T-helper 2 cell (primary cell): ENCODE measurements at places on chromosomes 16 and 17.

- no peak for DNase-seq
These were observed 173.7 kb downstream of the CDK5R1 start for GRCh38 chr17:32660496-32660985.

DNA sequence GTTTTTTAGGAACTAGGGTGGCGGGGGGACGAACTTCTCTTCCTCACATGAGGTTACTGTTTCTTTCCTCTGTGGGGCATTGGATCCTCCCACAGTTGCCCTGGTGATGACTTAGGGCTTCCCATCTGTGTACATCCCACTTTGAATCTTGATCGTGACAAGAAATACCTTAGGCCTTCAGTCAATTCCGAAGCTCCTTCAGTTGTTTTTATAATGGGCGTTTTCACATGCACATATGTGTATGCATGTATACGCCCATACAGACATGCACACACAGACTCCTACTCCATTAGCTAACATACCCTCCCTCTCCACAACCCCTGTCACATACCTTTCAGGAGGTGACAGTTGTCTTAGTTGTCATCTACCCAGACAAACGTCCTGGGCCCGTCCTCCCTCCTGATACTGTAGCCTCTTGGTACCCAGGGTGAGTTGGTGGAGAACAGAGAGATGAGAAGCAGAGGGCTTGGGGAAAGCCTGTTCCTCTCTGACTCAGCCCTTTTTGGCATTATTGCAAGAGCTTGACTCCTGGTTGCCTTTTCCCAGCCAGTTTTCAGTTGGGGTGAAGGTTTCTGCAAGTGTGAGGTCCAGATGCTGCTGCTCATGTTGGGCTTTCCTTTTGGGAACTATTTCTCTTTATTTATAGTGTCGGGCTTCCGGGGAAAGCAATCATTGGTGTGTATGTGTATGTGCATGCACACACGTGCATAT is 2.2 kb upstream of the AOC2 start:
- no peak for DNase-seq

GRCh38 chr16:51888016-51888415 is 658.9 kb downstream of the TOX3 start:
- DNase-seq: no peak

- DNase-seq: peak; percentile 29
These were observed 558 bp downstream of the SOX15 start for GRCh38 chr17:7589204-7589868.

GRCh38 chr16:86303787-86304678 is 206.3 kb upstream of the FOXF1 start:
- DNase-seq: no peak

DNA sequence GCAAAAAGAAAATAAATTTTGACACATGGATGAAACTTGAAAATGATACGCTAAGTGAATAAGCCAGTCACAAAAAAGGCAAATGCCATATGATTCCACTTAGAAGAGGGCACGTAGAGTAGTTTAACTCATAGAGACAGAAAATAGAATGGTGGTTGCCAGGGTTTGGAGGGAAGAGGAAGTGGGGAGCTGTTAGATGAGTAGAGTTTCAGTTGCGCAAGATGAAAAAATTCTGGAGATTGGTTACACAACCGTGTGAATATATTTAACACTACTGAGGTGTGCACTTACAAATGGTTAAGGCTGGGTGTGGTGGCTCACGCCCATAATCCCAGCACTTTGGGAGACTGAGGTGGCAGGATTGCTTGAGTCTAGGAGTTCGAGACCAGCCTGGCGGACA is 93.4 kb upstream of the TMEM132E start:
- DNase-seq: peak; percentile 42

DNA sequence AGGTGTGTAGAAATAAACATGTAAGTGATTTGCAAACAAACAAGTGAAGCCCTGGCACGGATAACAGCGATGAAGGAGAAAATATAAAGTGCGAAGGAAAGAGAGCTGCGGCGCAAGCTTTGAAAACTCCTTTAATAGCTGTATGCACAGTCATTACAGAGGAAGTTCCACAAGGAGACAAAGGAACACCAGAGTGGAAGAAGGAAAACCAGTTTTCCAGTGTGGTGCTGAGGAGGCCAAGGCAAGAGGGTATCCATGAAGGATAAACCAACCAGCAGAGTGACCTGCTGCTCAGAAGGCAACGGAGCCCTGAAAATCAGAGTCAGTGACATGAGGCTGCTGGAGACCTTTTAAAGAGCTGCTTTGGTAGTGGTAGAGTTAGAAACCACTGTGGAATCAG is 24.4 kb downstream of the METTL16 start:
- no peak for DNase-seq

GRCh38 chr16:62060089-62060488 is 23.9 kb upstream of the CDH8 start:
- no peak for DNase-seq

DNA sequence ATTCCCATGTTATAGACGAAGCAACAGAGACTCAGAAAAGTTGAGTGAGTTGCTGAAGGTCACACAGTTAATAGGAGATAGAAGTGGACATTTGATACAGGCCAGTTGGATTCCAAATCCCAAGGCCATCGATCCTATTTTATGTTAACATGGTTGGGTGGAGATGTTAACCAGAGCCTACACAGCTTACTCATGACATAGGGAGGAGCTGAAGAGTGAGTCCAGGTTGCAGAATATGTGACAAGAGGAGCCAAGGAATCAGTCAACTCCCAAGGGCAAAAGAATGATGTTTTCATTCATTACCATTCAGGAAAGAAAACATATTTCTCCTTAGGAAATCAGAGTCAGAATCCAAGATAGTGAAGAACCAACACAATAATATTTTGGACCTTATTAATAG is 40.3 kb upstream of the GAS7 start:
- DNase-seq: no peak

GRCh38 chr16:11412175-11412904 is 67.1 kb downstream of the RMI2 start:
- DNase-seq: no peak

DNA sequence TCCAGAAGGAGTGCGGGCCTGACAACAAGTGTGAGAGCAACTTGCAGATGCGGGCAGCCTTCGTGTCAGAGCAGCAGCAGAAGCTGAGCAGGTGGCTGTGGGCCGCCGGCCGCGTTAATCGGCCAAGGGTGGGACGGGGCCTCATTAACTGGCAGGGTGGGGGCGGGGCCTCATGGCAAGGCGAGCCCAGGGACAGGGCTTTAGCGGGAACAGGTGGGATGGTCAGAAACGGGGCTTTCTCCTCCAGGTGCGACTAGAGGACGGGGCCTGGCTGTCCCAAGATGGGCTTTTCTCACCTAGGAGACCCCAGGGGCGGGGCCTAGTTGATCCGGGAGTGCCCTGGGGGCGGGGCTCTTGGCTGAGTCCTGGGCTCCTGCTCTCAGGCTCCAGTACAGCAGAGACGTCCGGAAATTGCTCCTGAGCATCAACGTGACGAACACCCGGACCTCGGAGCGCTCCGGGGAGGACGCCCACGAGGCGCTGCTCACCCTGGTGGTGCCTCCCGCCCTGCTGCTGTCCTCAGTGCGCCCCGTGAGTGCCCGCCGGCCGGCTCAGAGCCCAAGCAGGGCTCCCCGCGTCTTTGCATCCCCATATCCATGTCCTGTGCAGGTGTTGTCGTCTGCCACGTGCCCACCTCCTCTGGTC is 18.4 kb upstream of the PDK2 start:
- DNase-seq: no peak

- no peak for DNase-seq
These were observed 1.2 kb downstream of the SSTR5 start for GRCh38 chr16:1073566-1074378.

- DNase-seq: no peak
These were observed 175.6 kb downstream of the SOX9 start for GRCh38 chr17:72296456-72296855.

GRCh38 chr17:48335858-48336500 is 94.0 kb downstream of the SKAP1 start:
- DNase-seq: no peak

GRCh38 chr16:26791169-26791568 is 275.6 kb upstream of the C16orf82 start:
- DNase-seq: no peak

- no peak for DNase-seq
These were observed 21.4 kb upstream of the TIMP2 start for GRCh38 chr17:78946631-78947030.

DNA sequence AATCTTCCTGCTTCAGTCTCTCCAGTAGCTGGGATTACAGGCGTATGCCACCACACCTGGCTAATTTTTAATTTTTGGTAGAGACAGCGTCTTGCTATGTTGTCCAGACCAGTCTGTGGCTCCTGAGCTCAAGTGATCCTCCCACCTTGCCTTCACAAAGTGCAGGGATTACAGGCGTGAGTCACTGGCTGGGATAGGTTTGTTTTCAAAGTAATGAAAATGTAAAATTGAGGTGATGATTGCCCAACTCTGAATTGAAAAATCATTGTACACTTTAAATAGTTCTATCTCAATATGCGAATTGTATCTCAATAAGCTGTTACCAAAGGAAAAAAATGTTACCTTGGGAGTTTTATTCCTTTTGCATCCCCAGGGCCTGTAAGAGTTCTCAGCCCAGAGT is 1.2 kb upstream of the AMFR start:
- DNase-seq: no peak

DNA sequence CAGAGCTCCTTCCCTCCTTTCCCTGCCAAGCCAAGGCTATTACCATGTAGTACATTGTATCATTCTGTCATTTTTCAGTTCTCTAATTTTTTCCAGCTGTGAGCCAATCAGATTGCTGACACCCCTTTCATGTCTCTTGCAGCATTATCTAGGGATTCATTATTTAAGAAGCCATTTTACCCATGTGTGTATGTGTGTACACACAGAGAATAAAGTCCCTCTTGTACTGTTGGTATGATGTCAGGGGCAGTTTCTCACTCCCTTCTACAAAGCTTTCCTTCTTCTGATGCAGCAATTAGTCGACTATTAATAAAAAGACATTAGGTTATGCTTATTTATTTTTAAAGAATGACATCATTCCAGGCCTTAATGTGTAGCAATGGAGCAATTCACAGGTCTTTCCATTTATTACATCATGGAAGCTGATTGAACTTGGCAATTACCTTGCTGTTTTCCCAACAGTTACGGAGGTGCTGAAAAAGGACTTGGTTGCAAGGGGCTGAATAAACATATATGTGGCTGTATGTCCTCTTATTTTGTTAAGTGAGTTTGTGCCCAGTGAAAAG is 159.4 kb upstream of the HS3ST3A1 start:
- DNase-seq: no peak

GRCh38 chr16:15915555-15916081 is 27.2 kb upstream of the CEP20 start:
- no peak for DNase-seq

- no peak for DNase-seq
These were observed 18.4 kb downstream of the NPIPA1 start for GRCh38 chr16:14955546-14956231.

- DNase-seq: no peak
These were observed 295.3 kb downstream of the SEC14L1 start for GRCh38 chr17:77436058-77436442.

DNA sequence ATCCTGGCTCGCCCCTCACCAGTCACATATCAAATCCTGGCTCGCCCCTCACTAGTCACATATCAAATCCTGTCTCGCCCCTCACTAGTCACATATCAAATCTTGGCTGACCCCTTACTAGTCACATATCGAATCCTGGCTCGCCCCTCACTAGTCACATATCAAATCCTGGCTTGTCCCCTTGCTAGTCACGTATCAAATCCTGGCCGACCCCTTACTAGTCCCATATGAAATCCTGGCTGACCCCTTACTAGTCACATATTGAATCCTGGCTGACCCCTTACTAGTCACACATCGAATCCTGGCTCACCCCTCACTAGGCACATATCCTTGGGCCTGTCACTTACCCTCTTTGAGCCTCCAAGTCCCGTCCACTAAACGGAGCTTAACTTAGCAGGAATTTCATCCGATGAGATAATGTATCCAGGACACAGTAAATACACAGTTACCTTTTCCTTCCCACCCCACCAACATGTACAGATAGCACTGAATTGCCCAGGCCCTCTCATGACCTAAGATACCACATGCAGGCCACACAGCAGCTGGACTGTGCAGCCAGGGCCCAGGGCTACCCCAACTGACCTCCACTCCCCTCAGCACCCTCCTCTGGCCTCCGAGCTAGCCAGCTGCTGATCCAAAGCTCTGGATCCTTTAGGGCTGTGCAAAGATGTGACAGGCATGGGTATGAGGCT is 157.8 kb upstream of the RPH3AL start:
- no peak for DNase-seq

DNA sequence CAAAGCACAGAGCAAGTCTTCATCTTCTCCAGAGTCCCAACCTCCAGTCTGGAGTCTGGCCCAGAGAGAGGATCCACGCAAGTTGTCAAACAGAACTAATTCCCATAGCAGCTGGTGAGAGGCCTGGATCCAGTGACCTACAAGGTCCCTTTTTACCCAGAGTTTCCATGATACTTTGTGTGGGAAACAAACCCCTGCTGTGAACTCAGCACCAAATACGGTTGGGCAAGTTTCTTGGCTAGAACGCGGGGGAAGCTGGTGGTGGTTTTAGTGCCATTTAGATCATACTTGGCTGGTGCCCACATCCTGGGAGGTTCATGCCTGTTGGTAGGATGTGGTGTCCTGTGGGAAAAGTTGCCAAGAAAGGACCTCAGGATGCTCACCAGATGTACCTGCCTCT is 18.1 kb downstream of the TMC7 start:
- DNase-seq: no peak

- DNase-seq: no peak
These were observed 4.7 kb downstream of the CORO7 start for GRCh38 chr16:4411684-4412083.

DNA sequence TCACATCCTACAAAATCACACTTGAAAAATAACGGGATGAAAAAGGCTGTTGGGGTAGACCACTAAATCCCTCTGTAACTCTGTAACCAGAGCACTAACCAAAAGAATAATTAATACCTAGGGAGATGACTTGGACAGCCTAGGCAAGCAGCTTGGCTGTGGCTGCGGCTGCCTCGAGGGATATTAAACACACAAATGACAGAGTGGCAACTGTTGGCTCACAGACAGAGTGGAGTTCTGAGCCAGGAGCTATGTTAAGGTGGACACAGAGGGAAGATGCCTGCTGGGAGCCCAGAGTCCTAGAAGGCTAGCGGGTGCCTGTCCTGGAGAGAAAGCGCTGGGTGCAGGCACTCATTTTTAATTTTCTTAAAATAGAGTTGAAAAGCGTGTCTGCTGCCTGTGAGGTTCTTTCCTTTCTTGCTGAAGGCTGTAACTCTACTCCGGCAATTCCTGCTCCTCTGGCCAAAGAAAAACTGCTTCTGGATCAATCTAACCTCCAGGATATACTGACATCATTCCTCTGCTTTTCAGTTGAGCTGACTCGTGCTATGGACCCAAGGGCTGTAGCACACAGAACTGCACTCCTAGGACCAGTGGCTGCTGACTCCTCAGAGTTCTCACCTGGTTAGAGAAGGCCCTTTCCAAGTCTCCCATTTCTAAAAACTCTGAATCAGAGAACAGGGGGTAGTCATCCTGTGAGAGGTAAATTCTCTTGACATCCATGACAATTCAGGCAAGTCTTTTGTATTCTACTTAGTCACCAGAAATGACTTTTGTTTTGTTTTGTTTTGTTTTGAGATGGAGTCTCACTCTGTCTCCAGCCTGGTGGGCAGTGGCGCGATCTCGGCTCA is 147.9 kb downstream of the STX8 start:
- no peak for DNase-seq

- DNase-seq: no peak
These were observed 37.0 kb upstream of the C16orf78 start for GRCh38 chr16:49336581-49336980.
